ENCODE measurements at places on chromosomes 1 and 21.

DNA sequence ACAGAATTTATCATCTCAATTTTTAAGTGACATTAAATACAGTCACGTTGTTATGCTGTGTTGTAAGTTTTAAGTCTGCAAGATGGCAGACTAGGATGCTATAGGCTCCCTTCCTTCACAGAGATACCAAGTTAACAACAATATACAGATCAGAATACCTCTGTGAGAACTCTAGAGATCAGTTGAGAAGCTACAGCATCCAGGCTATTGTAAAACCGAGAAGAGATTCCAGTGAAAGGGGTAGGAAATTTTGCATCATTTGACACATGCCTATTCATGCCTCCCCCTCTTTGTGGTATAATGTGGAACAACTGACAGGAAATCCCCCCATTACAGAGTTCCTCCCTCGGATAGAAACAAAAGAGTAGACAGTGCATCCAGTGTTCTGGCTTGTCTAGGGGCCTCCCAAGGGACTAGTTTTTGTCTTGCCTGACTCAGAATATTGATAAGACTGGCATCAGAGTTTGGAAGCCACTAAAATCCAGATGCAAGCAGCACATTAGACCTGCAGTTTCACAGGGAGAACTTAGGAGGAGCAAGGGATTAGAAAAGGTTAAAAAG is 80.6 kb downstream of the LBR start:
- no peak for DNase-seq

DNA sequence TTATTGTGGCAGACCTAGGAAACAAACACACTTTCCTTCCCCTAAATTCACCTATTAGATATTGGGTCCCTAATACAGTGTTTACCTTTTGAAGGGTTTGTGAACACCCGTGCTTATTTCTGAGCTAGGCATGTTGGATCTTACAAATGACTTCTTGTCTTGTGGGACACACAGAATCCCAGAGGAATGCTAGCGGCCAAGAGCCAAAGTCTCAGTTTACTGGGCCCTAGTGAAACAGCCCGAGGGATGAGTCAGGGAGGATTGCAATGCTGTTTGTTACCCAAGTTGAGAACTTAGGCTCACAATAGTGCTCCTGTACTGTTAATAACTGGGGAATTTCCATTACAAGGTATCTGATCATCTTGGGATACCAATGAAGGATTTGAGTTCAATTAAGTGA is 100.1 kb upstream of the AKT3 start:
- DNase-seq, result peak; percentile 66

DNA sequence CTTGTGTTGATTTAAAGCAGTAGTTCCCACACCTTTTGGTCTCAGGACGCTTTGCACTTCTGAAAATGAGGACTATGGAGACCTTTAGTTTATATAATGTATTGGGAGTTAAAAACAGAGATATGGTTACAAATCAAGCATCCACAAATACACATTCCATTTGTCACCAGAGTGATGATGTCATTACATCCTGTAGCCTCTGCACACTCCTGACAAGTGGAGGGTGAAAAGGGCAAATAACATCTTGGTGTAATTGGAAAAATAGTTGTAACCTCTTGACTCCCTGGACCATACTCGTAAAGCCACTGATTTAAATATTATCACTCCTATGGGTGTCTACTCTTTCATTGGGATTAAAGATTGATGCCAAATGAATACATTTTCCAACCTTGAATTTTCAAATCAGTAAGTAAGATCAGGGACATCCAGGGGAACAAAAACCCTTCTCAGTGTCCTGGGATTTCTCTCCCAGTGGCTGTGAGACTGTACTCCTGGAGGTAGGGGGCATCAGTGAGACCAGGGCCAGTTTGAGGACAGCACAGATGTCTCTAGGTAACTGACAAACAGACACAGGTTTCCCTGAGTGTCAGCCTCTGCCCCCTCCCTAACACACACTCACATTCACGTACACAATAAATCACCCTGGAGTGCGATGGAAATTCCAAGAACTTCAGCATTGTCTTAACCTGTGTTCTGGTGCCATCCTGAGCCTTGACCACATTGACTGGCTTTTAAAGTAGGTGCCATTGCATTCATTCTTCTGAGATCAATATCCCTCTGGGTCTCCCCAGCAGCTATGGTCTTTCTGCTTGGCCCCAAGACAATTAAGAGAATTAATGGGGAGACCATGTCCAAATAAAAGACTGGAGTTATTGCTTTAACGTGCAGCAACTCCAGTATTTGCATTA is 63.0 kb downstream of the NR5A2 start:
- no peak for DNase-seq

GRCh38 chr21:26194326-26194725 is 23.8 kb upstream of the APP start:
- DNase-seq, result no peak

DNA sequence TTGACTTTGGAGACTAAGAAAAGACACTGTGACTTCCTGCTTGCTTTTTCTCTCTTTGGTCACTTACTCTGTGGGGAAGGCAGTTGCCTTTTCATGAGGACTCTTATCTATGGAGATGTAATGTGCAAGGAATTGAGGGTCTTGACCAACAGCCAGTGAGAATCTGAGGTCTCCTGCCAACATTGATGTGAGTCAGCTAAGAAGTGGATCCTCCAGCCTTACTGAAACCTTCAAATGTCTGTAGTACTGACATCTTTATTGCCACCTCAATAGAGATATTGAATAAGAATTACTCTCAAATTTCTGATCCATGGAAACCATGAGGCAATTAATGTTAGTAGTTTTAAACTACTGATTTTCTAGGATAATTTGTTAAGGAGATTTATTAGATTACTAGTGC is 598.4 kb downstream of the ADGRL2 start:
- DNase-seq, result no peak

- no peak for DNase-seq
Observed at GRCh38 chr1:182226618-182227017, 165.0 kb downstream of the GLUL start.

GRCh38 chr1:232179896-232180778 is 449.8 kb downstream of the SIPA1L2 start:
- DNase-seq, result no peak

GRCh38 chr21:38683222-38683621 is 122.5 kb upstream of the ETS2 start:
- no peak for DNase-seq

- no peak for DNase-seq
Observed at GRCh38 chr1:52157582-52157981, 15.7 kb downstream of the ZFYVE9 start.

DNA sequence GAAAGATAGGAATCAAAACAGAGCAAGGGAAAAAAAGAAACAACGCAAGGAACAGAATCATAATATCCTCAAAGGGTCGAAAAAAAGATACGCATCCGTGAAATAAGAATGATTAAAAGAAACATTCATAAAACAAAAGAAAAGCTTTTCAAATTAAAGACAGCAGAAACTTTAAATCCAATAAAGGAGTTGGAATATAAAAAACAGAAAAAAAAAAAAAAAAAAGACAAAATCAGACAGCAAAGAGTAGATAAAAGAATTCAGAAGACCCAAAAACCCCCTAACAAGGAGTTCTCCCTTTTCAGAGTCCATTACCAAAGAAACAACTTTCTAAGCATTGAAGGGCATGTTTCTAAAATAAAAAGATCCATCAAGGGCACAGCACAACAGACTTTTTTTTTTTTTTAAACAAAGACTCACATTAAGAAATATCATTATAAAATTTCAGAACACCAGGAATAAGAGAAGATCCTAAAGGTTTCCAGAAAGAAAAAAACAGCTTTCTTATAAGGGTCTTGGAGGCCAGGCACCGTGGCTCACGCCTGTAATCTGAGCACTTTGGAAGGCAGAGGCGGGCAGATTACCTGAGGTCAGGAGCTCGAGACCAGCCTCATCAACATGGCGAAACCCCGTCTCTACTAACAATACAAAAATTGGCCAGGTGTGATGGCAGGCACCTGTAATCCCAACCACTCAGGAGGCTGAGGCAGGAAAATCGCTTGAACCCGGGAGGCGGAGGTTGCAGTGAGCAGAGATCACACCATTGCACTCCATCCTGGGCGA is 44.7 kb downstream of the ENAH start:
- DNase-seq, result no peak

- no peak for DNase-seq
Observed at GRCh38 chr1:233654658-233655280, 40.9 kb downstream of the KCNK1 start.

DNA sequence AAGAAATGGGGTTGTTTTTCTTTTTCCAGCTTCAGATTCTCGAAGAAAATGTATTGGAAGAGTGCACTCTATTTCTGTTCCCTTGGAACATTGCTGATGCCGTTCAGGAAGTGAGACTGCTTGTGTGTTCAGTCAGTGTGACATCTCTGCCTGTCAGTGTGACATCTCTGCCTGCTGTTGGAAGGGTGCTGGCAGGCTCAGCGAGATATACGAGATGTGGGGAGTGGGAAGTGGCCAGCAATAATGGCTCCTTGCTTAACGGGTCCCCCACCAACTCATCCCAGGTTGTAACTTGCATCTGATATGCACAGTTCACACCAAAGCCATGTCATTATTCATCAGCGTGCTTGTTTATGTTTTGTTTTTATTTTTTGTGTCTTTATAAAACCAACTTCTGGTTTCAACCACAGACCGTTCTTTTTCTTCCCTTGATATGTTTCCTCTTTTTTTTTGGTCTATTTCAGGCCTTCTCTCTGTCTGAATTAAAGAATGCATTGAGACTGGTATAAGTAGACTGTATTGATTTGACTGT is 145.4 kb downstream of the GALNT2 start:
- DNase-seq, result no peak

DNA sequence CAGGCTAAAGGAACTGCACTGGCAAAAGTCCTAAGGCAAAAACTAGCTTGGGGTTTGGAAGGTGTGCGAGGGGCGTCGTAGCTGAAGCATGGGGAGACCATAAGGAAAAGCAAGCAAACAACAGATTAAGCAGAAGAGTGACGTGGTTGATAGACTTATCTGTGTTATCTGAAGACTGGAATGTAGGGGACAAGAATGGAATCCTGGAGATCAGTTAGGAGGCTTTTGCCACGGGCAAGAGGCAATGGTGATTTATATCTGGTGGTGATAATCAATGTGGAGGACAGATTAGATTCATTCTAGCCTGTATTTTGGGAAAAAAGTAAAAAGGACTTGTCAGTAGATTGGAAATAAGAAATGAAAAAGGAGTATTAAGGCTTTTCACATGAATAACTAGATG is 97.4 kb downstream of the ITSN1 start:
- DNase-seq, result no peak

- DNase-seq, result peak; percentile 8
Observed at GRCh38 chr1:165369255-165369848, 12.8 kb upstream of the LMX1A start.

DNA sequence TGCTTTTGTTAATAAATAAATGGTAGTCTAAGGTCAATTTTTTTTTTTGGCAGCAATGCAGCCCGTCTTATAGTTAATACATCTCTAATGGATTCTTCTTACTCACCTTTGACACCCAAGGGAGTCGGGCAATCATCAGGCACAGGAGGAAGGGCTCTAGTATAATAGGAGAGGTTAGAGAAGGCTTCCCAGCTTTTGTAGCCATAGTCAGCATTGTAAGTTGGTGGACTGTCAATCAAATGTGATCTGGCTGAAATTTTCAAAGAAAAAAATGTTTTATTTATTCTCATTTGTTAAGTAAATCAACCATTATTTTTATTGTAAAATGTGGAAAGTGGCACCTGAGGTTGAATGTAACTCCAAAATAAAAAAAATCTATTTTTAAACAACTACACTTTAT is 2.1 kb downstream of the PTGS2 start:
- no peak for DNase-seq

DNA sequence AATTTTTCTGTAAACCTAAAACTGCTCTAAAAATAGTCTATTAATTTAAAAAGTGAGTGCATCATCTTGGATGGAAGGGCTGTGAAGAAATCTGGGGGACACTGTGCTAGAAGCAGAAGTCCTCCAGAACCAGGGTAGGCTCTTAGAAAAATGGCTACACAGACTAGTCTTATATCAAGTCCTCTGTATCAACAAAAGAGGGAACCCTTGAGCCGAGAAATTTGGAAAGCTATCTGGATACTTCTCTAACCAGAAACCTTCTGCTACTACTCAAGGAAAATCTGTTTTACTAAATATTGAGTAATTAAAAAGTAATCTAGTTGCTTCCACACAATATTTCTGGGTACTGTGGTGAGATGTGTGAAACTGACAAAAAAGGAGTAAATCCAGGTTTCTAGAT is 92.1 kb downstream of the WDR3 start:
- no peak for DNase-seq

- no peak for DNase-seq
Observed at GRCh38 chr1:208595236-208595635, 351.1 kb upstream of the PLXNA2 start.

- no peak for DNase-seq
Observed at GRCh38 chr1:117663156-117663902, 57.5 kb downstream of the TENT5C start.

- DNase-seq, result no peak
Observed at GRCh38 chr1:167529829-167530474, 11.6 kb upstream of the CD247 start.

GRCh38 chr1:103353391-103353790 is 172.1 kb upstream of the RNPC3 start:
- DNase-seq, result no peak

GRCh38 chr1:145995148-145995881 is 1.1 kb downstream of the TXNIP start:
- DNase-seq, result no peak

DNA sequence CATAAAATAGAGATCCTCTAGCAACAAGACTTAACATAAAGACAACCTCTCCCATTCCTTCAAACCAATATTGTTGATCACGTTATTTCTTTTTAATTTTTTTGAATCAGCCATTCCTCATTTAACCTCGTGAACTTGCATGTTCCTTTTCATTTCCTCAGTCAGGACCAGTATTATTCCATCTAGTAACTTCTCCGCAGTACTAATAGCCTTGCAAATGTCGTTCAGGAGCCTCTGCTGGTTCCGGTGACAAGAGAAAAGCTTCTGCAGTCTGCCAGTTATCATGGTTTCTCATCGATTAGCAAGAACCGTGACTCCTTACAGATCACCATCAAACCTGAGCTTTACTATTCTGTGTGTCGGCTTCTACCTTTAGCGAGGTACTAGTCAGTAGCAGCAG is 3.0 kb downstream of the APP start:
- no peak for DNase-seq

- DNase-seq, result no peak
Observed at GRCh38 chr1:85659174-85659573, 49.1 kb downstream of the ZNHIT6 start.

- no peak for DNase-seq
Observed at GRCh38 chr1:5972198-5972520, 20.1 kb downstream of the NPHP4 start.

GRCh38 chr1:13732971-13733667 is 33.1 kb downstream of the PRDM2 start:
- no peak for DNase-seq

GRCh38 chr1:24901791-24902470 is 28.1 kb downstream of the RUNX3 start:
- no peak for DNase-seq

- no peak for DNase-seq
Observed at GRCh38 chr1:40210511-40211204, 37.1 kb upstream of the TMCO2 start.

GRCh38 chr1:65229754-65230339 is 79.5 kb upstream of the DNAJC6 start:
- DNase-seq, result no peak

GRCh38 chr21:25370311-25370744 is 237.0 kb downstream of the MRPL39 start:
- peak; percentile 16 for DNase-seq

- no peak for DNase-seq
Observed at GRCh38 chr1:201282216-201282615, 1.1 kb upstream of the PKP1 start.

- DNase-seq, result no peak
Observed at GRCh38 chr1:170145770-170146676, at the start of gene NTMT2. TSS of gene NTMT2 (plus strand) at chr1:170145959. CDS start at chr1:170146108, 149 bp downstream.
